RPMI7951 (cell line): ENCODE measurements at places on chromosomes 7 and 10. TPM values are rescaled to one million over a fixed set of nuclear protein-coding genes. Genes with fewer than 3 reads are reported as not detected.

DNA sequence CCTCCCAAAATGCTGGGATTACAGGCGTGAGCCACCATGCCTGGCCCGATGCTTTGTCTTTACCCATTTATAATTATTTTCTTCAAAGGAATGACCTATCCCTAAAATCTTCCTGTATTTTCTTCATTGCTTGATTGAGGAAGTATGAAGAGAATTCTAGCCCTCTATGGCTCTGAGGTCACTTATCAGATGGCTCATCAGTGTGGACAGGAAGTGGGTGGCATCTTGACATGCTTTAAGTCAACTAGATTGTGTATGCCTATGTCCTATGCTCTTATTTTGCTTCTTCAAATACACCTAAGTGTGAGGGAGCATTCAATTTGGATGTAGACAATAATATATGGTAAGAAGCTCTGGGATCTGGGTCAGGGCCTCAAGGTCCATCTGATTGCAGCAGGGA, 1020.5 kb downstream of the LRMDA start:
- no peak for DNase-seq

The SLC29A4 gene
- total RNA-seq, result 0.78 and 1.4 TPM in 2 replicates

GRCh38 chr7:75776295-75776971, 4.4 kb upstream of the CCL26 start:
- peak; percentile 96 for DNase-seq

DNA sequence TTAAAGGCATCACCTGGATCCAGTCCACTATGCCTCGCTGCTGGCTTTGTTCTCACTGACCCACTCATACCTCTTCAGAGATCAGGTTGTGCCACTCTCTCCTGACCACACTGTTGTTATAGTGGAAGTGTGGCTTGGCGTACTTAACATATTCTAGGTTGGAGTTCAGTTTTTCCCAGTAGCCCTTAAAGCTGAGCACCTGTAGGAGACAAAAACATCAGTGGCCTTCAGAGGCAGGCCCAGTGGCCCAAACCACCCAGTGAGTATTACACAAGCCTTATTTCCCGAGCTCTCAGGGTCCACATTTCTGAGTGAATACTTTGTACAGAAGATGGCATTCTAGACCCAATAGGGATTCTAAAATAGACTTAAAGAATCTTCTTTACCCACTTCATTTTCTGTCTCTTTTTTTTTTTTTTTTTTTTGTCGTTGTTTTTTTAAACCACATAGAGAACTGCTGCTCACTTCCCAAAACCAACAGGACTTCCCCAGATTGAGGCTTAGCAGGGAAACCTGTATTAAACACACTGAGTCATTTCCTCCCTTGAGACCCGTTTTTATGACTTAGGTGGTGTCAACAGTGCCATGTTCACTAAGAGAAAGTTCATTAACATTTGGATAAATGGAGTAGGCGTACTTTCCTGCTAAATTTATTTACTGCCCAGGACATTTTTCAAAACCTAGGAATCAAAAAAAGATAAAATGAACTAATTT, 85.8 kb downstream of the GSAP start:
- peak; percentile 77 for DNase-seq

GRCh38 chr10:6491841-6492609, 88.1 kb downstream of the PRKCQ start:
- no peak for DNase-seq

The LEP gene
- not detected in 2 replicates for total RNA-seq

- no peak for DNase-seq
These were observed 343.1 kb downstream of the HPSE2 start for GRCh38 chr10:98892523-98892922.

DNA sequence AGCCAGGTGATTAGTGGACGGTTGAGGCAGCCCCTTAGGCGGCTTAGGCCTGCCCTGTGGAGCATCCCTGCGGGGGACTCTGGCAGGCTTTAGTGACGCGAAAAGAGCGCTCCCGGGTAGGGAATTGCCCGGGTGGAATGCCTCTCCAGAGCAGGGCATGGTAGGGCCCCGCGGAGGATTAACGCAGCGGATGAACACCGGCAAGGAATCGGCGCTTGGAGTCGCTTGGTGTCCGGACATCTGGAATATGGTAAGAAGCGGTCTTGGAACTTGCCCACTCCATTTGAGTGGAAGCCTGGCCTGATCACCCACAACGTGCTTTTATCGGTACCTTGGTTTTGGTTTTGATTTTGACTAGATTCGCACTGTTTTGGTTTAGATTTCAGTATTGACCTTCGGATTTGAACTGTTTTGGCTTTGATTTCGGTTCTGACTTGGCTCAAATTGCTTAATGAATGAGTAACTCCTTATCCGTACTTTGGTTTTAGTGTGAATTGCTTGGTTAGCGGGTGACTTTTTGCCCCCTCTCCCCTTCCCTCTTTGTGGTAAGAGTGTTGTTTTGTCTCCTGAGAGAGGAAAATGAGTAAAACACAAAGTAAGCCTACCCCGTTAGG, 24.2 kb upstream of the CHST3 start:
- DNase-seq, result no peak

GRCh38 chr7:111735661-111736551, 173.6 kb upstream of the IMMP2L start:
- peak; percentile 65 for DNase-seq

DNA sequence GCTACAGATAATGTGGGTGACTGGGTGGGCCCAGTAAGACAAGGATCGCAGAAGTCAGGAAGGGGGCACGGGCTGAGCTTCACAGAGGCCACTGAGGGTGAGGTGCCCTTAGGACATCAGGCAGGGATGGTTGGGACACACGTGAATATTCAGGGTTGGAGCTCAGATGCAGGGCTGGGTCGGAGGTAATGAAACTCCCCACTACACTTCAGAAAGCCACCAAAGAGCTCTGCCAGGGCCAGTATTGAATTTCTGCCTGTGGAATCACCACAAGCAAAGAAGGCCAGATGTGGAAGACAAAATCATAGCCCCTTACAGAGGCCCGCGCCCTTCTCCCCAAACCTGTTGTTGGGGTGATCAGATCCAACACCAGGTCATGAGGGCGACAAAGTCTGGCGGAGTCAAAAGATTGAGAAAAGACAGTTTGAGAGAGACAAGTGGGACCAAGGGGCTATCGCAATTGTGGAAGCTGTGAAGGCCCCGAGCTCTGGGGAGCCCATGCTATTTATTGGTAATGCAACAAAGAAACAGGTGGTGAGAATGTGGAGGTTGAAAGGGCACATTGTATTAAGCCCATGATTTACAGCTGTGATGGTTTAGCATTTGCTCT, 42.4 kb downstream of the STRA8 start:
- no peak for DNase-seq

- DNase-seq, result peak; percentile 15
These were observed 238.7 kb downstream of the SEC23IP start for GRCh38 chr10:120131183-120131582.

The GIMAP8 gene
- total RNA-seq, result 0.12 TPM in 1 of 2 replicates, not detected in the other

DNA sequence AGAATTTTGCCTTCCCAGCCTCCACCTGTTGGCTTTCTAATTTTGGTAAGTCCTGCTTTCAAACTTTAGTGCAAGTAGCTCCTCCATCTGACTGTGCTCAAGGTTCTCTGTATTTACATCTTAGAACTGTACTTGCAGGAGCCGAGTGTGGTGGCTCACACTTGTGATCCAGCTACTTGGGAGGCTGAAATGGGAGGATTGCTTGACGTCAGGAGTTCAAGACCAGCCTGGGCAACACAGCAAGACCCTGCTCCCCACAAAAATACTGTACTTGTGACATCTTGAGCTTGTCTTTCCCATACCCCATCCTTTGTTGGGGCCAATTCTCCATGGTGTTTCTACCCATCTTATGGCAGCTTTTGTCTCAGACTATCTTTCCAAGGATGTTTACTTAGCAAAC, 4.7 kb upstream of the VDAC2 start:
- DNase-seq, result no peak

- no peak for DNase-seq
These were observed 59.3 kb downstream of the ANKMY2 start for GRCh38 chr7:16586081-16586874.

The OR2A1 gene
- total RNA-seq, result 0.20 and 1.7 TPM in 2 replicates

DNA sequence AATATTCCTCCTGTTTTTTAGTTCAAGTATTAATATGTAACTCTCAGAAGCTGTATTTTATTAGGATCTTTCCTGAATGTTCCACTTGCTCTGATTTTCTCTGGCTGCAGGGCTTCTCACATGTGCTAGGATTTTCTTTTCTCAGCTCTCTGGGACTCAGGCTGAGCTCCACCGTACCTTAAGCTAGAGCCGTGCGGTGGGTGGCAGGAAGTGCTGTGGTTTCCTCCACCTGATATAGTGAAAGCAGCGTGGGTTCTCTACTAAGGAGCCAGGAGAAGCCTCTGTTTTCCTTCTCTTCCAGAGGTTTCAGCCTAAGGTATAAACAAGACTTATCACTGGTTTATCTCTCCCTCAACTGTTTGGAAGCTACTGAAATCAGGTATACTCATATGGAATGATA, 433.6 kb downstream of the NRG3 start:
- DNase-seq, result no peak

DNA sequence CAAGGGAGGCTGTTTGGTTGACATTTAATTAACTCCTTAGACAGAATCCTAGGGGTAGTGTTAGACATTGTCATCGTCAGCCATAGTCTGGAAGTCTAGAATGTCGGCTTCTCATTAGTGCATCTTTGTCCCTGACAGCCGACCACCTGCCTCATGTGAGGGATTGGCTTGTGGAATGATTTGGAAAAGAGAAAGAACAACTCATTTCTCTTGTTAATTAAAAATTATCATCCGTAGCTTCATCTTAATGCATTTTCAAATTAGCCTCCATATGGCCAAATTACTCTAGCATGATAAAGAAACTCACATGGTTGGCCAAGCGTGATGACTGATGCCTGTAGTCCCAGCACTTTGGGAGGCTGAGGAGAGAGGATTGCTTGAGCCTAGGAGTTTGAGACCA, 97.7 kb upstream of the PARD3 start:
- no peak for DNase-seq
